ENCODE measurements at places on chromosomes 6 and 20.

DNA sequence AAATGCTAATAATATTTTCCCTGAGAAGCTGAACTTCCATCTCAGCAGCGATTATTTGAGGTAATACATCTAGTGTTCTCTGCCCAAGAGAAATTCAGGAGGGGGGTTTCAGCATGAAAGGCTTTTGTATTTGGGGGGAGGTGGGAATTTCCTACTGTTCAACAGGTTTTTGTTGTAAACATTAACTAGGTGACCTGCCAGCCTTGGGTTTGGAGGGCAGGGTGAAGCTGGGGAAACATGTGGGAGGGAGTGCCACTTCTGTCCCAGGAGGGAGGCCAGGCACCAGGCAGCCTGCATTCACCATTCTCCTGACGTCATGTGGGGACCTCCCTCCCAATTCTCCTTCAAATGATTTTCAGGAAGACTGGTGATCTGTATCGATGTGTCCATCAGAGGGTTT, 37.7 kb upstream of the PKHD1 start:
- DNase-seq, result peak; percentile 43

DNA sequence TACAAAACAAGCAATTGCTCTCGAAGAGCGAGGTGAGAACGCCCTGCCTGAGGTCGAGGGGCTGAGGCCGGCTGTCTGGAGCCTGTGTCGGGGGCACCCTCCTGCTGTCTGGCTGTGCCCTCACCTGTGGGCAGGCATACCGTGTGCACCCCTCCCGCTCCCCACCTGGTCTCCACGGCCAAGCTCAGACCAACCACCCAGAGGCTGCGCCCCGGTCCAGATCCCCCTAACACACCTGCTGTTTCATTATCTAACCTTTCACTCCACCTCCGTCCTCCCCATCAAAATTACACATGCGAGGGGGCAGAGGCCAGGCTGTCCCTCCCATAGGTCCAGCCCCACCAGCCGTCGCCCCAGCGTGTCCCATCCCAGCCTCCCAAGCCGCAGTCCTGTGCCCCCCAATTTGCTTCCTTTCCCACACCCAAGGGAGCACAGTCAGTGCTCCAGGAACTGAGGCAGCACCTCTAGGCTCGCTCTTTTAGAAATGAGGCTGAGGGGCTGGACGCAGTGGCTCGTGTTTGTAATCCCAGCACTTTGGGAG, 35.2 kb downstream of the NTSR1 start:
- no peak for DNase-seq

GRCh38 chr6:114465511-114465910, 122.7 kb upstream of the HS3ST5 start:
- DNase-seq, result no peak

DNA sequence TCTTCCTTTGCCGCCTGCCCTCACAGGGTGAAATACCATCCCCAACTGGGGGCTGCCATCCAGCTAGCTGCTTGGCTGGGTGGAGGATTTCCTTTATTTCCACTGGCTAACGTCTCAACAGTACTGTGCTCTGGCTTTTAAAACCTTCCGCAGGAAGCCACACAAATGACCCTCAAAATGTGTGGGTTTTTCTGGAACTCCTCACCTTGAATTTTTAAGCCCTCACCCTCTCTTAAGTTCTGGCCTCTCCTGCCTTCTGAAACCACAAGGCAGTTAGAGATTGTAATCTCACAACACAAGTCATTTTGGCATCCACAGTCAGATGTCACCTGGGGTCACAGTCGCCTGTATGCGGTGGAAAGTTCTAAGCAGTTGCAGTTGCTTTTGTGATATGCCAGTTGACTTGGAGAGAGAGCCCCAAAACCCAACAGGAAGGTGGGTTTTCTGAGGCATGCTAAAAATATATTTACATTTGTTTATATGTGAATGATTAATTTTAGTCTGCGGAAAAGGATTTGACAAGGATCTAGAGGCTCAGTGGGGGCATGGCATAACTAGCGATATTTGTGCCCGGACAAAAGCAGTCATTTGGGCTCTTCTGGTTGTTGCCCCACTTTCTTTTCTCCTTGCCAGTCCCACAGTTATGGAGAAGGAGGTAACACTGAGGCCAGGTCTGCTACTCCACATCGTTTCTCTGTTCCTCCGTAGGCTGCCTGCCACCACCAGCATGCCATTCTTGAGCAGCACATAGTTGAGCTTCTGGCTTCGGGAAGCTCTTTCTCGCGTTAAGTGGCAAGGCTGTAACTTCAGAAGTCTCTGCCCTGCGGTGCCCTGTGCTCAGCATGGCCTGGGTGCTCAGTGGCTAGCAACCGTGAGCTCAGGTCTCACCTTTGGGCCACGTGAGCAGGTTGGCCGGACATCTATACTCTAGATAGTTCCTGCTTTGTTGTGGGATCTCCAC, 335.3 kb downstream of the CD83 start:
- no peak for DNase-seq

DNA sequence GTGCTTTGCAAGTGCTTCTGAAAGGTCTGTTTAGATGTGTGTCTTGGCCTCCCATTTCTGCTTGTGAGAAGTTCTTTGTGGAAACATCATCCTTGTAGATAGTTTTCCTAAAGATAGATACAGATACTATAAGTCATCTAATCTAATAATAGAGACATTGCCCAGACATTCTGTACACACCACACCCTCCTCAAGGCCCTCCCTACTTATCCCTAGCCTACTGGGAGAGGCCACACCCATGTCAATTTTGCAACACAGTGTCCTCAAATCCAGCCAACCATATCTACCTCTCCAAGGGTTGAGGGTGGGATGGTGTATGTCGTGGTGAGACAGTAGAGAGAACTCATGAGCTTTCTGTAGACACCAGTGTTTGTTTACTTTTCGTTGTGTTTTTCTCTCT, 6.2 kb downstream of the KDM1B start:
- DNase-seq, result no peak

- DNase-seq, result no peak
Observed at GRCh38 chr20:62947532-62948300, 4.8 kb upstream of the SLC17A9 start.

DNA sequence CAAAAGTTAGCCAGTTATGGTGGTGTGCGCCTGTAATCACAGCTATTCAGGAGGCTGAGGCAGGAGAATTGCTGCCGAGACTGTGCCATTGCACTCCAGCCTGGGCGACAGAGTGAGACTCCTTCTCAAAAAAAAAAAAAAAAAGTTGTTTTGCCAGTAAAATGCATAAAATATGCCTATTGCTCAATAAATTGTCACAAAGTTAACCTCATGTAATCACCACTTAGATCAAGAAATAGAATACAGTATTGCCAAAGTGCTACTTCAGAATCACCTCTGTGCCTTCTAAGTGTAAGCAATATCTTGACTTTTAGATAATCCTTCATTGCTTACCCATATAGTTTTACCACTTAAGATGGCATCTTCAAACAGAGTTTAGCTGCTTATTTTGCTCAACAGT, 80.7 kb downstream of the TRMT11 start:
- no peak for DNase-seq

DNA sequence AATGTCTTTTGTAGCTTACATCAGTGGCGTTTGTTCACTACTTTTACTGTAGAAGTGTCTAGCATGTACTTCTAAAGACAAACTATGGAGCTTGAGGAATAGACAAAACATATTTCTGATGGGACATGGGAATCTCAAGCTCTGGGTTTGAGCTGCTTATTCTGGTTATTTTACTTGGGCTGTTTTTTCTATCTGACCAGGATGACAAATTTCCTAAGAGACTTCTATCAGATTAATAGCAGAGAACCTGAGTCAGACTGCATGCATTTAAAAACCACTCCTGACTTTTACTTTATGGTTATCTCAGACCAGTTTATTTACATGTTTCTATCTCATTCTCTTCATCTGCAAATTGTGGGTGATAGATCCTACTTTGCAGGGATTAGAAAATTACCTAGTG, 1282.3 kb upstream of the GJE1 start:
- no peak for DNase-seq

DNA sequence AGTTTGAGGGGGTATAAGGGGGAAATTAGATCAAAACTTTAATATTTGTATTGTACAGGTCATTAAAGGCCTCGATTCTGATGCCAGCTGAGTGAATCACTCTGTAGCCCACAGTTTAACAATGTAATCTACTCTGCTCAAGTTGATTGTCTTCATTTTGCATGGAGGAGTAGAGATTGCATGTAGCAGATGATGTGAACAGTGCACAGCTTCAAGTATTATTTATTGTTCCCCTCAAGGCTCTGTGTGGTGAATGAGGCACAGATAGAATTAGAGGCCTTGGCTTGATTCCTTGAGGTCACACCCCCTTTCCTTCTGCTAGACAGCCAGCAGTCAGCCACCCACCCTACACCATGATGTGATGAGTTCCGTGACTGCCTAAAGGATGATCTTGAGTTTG, 38.1 kb downstream of the TXLNB start:
- no peak for DNase-seq

GRCh38 chr6:82554666-82555065, 191.0 kb downstream of the TPBG start:
- no peak for DNase-seq

- DNase-seq, result no peak
Observed at GRCh38 chr6:44797746-44798145, 410.2 kb downstream of the CDC5L start.

DNA sequence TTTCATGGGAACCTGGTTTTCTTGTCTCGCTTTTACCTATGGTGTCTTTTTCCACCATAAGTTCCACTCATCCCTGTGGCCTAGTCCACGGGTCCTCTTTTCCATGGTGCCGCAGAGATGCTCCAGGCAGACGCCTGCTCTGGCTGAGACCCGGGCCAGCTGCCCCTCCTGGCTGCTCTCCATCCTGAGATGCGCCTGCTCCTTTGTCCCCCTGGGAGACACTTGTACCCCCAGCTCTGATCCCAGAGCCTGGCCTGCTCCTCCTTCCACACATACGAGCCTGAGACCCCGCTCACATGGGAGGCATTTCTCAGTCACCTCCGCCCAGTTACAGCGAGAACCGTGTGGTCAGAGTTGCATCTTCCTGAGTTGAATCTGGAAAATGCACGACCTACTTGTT, 29.6 kb downstream of the RNASET2 start:
- DNase-seq, result no peak
